ENCODE measurements at places on chromosomes 7 and 10.
A peak's percentile ranks its signal among the peaks of the same experiment; 100 is the strongest.

DNA sequence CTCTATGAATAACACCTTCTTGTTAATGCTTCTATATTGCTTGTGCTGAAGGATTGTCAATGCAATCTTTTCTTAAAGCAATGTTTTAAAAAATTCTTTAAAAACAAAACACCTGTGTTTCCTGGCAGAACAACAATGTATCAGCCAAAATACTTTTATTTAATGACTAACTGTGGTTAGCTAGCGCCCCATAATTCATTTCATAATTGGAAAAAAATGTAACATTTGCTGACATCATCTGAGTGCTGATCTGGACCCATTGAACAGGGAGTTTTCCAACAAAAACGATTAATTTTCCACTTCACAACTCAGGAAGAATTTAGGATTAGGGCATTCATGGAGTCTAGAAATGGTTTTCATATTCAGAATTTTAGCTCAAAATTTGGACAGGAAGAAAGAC is 137.6 kb upstream of the CDK6 start:
- DNase-seq = peak; percentile 78

DNA sequence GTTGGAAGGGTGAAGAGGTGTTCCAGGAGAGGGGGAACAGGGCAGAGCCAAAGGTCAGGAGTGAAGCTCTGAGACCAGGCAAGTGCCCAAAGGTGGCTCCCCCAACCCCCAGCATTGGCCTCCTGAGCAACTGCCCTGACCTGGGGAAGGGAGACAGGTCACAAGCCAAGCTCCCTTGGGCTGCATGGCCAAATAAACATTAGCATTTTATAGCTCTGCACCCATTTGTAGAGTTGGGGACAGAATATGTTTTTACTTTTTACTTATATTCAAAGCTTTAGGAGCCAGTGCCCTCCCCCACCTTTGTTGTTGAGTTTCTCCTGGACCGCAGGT is 4.0 kb downstream of the UNC5B start:
- no peak for DNase-seq

DNA sequence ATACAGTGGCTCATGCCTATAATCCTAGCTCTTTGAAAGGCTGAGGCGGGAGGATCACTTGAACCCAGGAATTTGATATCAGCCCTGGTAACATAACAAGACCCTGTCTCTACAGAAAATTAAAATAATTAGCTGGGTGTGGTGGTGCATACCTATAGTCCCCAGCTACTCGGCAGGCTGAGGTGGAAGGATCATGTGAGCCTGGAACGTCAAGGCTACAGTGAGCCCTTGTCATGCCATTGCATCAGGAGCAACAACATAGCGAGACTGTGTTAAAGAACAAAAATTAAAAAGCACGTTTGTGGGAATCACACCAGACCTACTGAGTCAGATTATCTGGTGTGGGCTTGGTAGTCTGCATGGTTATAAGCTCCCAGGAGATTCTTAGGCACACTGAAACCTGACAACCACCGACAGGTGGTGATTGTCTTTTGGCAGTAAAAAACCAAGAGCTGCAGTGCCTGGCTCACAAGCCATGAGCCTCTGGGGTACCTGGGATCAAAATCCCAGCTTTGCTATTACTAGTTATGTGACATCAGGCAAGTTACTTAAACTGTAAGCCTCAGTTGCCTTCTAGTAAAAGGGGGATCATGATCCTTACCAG is 146.9 kb downstream of the SND1 start:
- DNase-seq = no peak

GRCh38 chr10:70901276-70901878 is 13.0 kb upstream of the PCBD1 start:
- DNase-seq = no peak

DNA sequence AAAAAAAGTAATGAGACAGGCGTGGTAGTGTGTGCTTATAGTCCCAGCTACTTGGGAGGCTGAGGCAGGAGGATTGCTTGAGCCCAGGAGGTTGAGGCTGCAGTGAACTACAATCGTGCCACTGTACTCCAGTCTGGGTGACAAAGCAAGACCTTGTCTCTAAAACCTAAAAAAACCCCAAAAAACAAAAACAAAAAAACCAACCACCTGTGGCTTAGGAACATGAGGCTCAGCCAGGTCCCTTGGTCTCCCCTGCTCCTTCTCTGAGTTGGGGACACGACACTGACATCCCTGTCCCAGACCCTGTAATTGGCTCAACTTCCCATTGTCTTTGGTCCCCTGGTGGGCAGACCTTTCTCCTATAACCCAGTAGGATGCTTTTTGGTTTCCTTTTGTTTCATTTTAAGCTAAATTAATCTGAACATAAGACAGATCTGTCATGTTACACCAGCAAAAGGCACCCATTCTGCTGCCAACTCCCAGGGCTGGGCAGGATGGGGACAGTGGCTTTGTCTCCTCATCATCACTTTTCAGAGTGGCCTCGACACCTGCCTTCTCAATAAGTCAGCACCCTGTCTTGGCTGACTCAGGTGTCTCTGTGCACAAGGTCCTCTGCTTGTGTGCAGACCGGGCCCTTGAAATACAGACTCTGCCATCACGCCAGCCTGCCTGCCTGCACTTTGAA is 74.4 kb downstream of the MYL10 start:
- no peak for DNase-seq

DNA sequence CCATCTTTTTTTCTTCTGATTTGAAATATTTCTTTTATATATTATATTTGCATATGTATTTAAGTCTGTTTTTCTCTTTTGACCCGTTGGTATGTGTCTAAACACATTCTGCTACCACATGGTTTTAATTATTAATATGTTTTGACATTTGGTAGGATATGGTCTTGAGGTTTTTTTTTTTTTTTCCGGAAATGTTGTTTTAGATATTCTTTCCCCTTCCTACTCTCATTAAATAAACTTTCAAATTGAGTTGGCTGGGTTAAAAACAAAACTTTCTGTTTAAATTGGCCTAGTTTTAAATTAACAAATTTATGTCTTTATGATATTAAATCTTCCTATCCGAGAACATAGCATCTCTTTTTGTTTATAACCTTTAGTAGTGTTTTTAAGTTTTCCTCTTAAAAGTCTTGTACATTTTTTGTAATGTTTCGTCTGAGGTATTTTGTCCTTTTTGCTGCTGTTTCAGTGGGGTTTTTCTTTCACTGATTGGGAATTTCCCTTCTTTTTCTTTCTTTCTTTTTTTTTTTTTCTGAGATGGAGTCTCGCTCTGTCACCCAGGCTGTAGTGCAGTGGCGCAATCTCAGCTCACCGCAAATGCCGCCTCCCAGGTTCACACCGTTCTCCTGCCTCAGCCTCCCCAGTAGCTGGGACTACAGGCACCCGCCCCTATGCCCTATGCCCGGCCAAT is 25.4 kb downstream of the STAM start:
- DNase-seq = peak; percentile 24

GRCh38 chr7:131235489-131236317 is 92.0 kb upstream of the MKLN1 start:
- DNase-seq = peak; percentile 96

GRCh38 chr7:1900847-1901246 is 230.8 kb downstream of the ELFN1 start:
- DNase-seq = no peak

DNA sequence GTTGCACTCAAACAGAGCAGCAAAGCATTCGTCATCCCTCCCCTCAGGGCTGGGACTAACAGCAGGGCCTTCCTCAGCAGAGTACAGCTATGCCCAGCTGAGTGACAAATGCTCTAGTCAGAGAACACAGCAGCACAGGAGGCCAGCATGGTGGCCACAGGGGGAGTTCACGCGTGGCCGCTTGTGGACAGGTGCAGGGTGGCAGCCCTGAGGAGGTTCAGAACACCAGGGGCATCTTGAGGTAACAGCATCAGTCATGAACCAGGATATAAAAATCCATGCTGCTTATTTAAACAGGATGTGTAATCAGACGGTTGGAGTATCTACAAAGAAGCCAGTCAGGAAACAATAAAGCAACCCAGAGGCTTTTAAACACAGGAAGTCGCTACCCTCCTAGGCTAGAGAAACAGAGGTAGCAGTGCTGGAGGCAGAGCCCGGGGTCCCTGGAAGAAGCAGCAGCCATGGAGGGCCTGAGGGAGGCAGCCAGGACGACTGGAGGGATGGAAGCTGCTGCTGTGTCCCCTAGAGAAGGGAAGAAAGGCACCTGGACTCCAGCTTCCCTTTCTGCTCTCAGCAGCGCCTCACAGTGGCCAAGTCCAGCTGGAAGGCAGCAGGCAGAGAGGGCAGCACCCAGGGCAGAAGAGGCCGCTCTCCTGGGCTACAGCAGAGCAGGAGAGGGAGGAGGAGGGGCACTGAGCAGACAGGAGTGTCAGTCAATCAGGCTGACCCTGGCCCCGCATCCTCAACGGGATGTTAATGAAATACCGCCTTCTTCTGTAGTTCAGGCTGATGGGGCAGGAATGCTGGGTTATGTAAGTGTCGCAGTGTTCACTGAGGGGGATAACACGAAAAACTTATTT is 70.8 kb upstream of the UCN3 start:
- DNase-seq = peak; percentile 20

DNA sequence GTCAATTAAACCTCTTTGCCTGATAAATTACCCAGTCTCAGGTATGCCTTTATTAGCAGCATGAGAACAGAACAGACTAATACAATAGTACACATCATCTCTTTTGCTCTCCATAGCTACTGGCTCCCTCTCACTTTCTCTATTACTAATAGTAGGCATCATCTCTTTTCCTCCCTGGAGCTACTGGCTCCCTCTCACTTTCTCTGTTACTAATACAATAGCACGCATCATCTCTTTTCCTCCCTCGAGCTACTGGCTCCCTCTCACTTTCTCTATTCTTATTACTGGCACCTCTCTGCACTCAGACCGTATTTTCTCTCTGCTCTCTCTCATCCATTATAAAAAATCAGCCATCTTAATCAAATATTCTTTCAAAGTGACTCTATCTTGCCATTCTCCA is 37.1 kb downstream of the SLC25A13 start:
- no peak for DNase-seq

DNA sequence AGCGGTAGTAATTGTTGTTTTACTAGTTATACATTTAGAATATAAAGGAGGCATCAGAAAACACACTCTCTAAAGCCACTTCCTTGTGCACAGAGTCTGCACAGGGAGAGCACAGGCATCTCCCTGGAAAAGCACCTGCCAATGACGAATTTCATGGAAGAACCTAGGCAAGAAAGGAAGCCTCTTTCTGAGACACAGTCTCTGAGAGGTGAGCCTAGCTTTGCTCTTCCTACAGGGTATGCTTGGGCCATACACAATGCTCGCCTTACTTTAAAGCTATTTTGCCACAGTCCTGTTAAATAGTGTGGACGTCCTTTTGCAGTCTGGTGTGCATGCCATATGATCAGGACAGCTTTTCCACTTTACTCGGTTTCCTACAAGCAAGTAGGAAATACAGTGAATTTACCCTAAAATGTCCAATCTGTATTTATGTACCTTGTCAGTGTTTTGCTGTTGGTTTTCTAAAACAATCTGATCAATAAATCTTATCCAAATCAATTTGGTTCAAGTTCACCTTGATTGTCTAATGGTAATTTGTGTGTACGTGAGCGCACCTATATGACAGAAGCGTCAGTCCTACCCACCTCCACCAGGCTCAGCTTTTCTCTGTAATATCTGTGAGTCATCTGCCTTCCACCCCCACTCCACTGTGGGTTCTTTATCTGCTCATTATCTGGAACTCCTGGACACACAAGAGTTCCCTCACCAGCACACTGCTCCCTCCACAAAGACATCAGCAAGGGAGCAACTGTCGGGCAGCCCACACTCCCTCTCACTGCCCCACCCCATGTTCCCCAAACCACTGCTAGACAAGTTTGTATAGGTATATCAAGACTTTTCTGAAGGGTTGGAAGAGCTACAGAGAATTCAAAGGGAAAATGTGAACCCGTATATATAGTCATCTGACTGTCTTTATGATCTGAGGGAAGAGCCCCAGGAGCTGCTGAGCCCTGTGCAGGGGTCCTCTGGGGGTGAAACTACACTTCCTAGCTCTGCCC is 65.2 kb downstream of the KLHDC10 start:
- no peak for DNase-seq

DNA sequence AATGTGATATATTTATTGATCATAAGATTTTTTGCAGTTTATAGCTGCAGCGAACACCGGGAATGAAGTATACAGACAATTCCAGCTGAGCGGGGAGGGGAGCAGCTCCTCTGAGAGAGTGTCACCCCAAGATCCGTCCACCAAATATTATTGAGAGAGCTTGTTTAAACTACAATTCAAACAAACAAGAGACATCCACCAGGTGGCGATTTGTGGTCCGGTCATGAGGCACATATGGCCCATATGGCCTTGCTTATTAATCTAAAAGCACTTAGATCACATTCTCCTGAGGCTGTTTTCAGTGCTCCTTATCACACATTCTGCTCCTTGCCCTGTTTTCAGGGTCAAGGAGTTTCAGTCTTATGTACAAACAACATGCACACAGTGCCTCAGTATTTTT is 83.1 kb downstream of the THSD7A start:
- no peak for DNase-seq

GRCh38 chr10:9010093-9010492 is 955.6 kb downstream of the GATA3 start:
- no peak for DNase-seq

DNA sequence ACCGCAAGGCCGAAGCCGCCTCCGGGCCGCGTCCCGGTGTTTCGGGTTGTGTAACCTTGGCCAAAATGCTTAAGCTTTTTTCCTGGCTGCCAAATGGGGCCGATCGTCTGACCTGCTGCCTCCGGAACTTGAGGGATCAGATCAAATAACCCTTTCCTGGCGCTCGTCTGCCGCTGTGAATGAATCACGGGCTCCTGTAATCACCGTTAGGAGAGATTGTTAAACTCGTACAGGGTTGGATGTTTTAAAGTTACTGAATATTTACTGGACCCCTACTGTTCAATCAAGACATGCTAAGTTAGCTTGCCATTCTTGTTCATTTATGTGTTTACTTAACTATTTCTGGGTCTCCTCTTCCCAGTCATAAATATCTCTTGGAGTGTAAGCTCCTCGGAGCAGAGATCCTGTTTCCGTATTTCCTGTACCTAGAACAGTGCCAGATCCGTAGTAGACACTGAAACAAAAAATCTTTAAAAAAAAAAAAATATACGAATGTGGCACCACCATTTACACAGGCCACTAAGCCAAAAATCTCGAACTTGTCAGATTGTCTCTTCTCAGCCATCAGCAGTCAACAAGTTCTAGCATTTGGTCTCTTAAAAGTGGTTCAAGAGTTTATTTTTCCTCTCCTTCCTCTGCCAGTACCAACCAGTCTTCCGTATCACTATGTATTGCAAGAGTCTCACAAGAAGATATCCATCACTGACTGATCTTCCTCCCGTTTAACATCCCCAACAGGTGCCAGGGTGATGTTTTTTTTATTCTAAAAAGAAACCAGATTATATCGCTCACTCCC is 650 bp upstream of the TM9SF3 start:
- DNase-seq = peak; percentile 72

DNA sequence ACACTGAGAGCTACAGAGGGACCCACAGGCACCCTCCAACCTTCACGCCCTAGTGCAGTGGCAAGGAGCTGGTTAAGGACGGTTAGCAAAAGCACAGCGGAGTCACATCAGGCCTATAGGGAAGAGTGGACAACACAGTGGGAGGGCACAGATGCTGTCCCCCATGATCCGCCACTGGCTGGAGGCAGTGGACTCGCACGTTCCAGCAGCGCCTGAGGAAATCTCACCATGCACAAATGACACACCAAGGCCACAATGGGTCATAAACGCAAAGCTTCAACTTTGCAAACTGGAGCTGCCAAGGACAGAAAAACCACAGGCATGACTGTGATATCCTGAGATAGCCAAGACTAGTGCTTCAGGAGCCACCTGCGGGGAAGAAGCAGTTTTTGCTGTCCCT is 58.8 kb downstream of the GRB10 start:
- DNase-seq = no peak

GRCh38 chr10:127578259-127578960 is 29.3 kb downstream of the NPS start:
- no peak for DNase-seq

GRCh38 chr10:112872728-112873127 is 77.3 kb upstream of the TCF7L2 start:
- DNase-seq = no peak

- peak; percentile 67 for DNase-seq
Measured at GRCh38 chr10:80493522-80494051, 39.5 kb downstream of the TSPAN14 start.

Data from fibroblast of skin of abdomen (primary cell).